Hematopoietic multipotent progenitor cell (in vitro differentiated cells): ENCODE measurements at places on chromosomes 12 and 14. TPM values are rescaled to one million over a fixed set of nuclear protein-coding genes. Genes with fewer than 3 reads are reported as not detected.

TPPP2 gene
- total RNA-seq: not detected

DNA sequence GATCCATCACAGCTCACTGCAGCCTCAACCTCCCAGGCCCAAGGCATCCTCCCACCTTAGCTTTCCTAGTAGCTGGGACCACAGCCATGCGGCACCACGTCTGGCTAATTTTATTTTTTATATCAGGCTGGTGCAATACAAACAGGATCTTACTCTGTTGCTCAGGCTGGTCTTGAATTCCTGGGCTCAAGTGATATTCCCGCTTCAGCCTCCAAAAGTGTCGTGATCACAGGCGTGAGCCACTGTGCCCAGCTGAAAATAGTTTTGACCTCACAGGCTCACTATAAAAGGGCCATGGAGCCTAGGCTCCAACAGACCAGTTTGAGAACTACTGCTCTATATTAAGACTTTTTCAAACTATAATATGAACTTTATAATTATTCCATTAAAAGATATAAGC, 37.3 kb downstream of the SNX6 start:
- DNase-seq: no peak

DNA sequence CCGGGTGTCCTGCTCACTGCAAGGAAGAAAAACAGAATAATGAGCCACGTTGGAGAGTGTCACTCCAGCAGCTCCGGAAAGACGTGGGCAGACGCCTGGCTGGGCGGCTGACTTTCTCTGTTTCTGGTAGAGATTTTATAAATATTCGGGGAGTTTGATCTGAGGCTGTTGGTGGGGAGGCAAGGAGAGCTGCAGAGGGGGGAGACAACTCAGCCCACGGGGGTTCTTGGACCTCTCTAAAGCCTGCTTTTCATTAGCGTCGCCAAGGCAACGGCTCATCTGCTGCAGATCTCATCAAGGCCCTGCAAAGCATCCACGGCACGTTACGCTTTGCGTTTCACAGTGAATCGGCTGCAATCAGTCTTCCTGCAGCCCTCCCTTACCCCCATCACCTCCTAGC, 207.2 kb downstream of the ZFP36L1 start:
- no peak for DNase-seq

GRCh38 chr14:76976240-76977005, 52.1 kb downstream of the IRF2BPL start:
- DNase-seq: no peak

- no peak for DNase-seq
These were observed 20.1 kb downstream of the NID2 start for GRCh38 chr14:52048641-52049204.

CCDC177 gene
- total RNA-seq: under 0.01 TPM

DNA sequence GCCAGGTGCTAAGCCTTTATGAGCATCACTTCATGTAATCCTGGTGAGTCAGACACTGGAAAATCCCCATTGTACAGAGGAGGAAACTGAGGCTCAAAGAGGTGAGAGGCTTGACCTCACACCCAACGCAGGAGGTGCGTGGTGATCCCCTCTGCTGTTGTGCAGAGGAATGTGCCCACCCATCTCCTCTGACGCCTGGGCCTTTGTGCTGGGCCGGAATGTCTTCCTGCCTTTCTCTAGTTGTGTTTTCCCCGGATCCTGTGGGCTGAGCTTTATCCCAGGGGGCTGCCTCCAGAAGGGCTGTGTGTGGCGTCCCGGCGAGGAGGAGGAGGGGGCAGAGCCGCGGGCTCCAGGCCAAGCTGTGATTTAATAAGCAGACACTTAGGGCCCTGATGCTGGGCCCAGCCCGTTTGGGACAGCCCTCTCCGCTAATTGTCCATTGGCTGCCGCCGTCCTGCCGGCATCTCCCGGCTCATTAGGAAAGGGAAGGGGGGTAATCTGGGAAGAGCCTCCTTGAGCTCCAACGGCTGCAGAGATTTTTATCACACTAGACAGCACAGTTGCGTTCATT, 653.6 kb downstream of the MED13L start:
- no peak for DNase-seq

DNA sequence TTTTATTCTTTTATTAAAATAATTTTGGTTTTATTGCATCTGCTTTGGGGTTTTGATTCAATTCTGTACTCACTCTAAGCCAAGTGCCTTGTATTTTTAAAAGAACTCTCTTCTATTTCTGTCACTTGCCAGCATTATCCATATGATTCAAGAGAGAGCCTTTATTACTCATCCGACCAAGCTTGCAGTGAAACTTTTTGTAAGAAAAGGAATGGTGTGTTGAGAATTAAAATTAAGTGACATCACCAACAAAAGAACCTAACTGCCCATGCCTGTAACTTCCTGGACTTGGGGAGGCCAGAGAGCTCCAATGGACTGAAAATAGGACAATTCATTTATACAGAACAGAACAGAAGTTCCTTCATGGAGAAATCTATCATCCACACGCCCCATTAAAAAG, 52.1 kb downstream of the GALNT4 start:
- DNase-seq: no peak

KCNK10 gene
- not detected for total RNA-seq

DNA sequence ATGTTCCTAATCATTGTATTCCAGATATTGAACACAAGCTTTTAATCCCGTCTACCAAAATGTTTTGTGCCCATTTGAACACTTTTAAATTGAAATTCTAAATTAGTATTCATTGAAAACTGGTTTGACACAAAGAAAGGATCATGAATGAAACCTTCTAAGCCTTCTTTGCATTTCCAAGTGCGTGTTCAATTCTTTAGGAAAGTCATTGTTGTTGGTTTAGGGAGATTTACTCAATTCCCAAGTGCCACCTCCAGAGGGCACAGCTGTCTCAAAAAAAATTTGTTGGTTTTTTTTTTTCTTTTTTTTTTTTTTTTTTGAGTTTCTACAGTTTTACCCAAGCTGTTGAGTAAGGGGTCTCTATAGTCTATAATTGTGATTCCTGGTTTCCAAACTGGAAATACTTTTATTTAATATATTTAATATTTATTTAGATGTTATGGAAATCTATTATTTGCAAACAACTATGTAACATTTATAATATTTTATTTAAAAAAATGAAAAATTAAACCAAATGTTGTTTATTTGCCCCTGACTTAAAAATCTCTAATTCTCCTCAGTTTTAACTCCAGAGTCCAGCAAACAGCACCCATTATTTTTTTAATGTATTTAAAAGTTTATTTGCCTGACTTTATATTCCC, 79.9 kb downstream of the NEDD1 start:
- DNase-seq: peak; percentile 63

GRCh38 chr12:92059960-92060359, 85.7 kb downstream of the BTG1 start:
- no peak for DNase-seq

SLC25A47 gene
- total RNA-seq: not detected

DNA sequence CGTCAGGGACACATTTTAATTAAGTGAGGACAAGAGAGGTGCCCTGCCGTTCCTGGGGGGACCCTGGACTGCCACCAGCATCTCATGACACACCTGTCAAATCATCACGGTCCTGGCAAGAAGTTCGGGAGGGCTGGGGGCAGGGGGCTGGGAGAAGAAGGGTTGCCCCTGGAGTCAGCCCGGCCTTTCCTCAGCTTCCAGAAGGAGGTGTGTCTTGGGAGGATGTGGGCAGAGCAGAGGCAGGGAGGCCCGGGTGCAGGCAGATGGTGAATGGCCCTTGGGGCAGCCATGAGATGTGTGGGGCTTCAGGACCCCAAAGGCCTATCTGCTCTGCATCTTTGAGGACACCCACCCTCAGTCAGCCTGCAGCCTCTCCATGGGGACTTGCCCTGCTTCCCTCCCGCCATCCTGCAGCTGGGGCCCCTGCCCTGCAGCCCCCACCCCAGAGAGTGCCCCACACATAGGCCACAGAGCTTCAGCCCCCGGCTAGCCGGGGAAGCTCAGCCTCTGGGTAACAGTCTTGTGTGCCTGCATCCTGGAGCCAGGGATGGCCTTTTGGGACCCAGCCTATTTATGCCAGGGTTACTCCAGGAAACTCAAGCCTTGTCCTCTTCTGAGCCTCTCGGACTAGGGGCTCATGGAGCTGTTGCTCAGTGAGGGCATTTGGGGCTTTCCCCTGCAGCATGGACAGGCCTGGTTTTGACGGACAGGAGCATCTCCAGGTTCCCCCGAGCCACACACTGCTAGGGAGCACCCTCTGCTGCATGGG, 178.5 kb downstream of the KIF26A start:
- DNase-seq: no peak

DNA sequence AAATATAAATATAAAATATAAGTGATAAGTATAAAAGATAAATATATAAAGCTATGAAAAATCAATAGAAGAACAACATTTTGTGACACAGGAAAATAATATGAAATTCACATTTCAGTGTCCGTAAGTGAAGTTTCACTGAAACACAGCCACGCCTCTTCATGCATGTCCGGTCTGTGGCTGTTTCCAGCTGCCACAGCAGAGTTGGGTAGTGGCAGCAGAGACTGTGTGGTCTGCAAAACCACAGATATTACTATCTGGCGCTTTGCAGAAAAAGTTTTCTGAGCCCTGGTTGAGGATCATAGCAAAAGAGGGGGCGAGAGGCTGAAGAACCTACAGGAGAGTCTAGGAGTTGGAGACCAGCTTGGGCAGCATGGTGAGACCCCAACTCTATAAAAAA, 780 bp downstream of the SERPINA4 start:
- DNase-seq: peak; percentile 8

ADCY6 gene
- total RNA-seq: 44.7 TPM

- no peak for DNase-seq
These were observed 337.8 kb downstream of the ADAMTS20 start for GRCh38 chr12:43214166-43214565.

DNA sequence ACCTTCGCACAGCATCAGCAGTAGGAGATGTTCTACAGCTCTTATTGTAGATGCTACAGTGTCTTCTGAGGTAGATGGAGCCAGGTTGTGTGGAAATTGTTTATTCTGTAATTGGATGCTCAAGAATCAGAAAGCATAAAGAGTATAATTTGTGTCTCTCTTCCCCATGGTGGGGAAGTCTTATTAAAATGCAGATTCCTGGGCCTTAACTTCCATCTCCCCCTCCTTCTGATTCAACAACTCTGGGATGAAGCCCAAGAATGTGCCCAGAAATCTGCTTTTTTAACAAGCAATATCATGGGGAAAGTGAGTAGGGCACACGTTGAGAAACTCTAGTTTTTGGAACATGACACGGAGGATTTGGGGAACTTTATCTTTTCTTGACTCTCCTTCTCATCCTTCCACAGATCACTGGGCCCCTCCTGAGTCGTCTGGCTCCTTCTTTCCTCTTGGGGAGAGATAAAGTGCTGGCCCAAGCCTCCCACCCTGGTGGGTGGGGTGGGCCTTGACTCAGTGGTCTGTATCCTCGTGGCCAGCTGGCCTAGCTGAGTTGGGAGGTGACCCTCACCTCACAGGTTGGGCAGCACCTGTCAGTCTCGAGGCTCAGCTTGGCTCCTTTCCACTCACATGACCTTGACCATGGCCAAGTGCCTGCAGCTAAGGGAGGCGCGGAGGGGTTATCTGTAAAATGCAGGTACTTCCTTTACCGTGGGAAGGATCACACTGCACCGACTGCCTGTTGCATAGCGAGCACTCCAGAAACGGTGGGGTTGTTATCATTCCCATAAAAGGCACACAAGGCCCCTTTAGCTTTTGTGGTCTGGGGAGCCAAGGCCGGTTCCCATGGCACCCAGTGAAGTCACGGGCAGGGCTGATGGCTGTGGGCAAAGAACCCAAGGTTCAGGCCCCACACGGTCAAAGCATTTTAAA, 141.9 kb downstream of the CHST11 start:
- DNase-seq: no peak

POTEM gene
- total RNA-seq: not detected

DDX47 gene
- 38.0 TPM for total RNA-seq

- DNase-seq: peak; percentile 13
These were observed 500 bp downstream of the GPR137C start for GRCh38 chr14:52553002-52553670.

HPD gene
- not detected for total RNA-seq

DNA sequence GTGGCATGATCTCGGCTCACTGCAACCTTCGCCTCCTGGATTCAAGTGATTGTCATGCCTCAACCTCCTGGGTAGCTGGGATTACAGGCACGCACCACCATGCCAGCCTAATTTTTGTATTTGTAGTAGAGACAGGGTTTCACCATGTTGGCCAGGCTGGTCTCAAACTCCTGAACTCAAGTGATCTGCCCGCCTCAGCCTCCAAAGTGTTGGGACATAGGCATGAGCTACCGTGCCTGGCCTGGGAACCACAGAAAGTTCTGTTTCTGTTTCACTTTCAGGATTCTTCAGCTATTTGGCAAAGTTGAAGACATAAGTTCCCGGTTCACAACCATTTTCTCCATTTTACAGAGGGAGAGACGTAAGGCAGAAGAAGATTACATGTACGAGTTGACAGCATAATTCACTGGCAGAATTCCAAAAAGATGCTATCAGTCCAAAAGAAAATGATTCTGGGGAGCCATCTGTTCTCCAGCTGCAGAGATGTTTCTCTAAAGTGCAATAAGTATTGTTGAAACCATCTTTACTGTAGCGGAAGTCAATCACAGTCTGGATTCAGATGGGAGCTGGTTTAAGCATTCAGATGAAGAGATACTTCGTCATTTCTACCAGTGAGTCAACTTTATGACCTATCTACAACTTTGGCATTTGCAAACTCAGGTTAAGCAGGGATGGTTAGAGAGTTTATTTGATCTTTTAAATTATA, 8.1 kb upstream of the RNF34 start:
- peak; percentile 72 for DNase-seq
